Lower leg skin (tissue), 4 donors: ENCODE measurements at places on chromosomes 1 and 21. TPM values are rescaled to one million over a fixed set of nuclear protein-coding genes. Genes with fewer than 3 reads are reported as not detected.

The CCDC27 gene
- not detected for total RNA-seq

The EPHA10 gene
- total RNA-seq = 0.37 TPM

The MYOG gene
- not detected for total RNA-seq

The CD2 gene
- total RNA-seq = 0.78 TPM

The C1orf94 gene
- not detected for total RNA-seq

The LCE1C gene
- 2,401 TPM for total RNA-seq

The C4BPA gene
- not detected for total RNA-seq

The PLEKHN1 gene
- total RNA-seq = 45.4 TPM

The KCND3 gene
- 10.5 TPM for total RNA-seq

The OR2L13 gene
- total RNA-seq = not detected

The TFF3 gene
- total RNA-seq = 9.2 TPM

The PLPPR4 gene
- 1.6 TPM for total RNA-seq

The KRTAP19-5 gene
- not detected for total RNA-seq

The VWA5B1 gene
- not detected for total RNA-seq

The PCP4 gene
- 5.8 TPM for total RNA-seq

The LCE1E gene
- total RNA-seq = 91.9 TPM

The GUCA2A gene
- not detected for total RNA-seq

The LRRC38 gene
- total RNA-seq = 2.4 TPM

The CA6 gene
- 17.8 TPM for total RNA-seq

The TGFBR3 gene
- 106 TPM for total RNA-seq

The HECTD3 gene
- 97.5 TPM for total RNA-seq

The SPATA1 gene
- not detected for total RNA-seq

The EPHA8 gene
- not detected for total RNA-seq

The SPATA45 gene
- not detected for total RNA-seq

The CLEC20A gene
- not detected for total RNA-seq

The MPZ gene
- 0.84 TPM for total RNA-seq

The RGS8 gene
- not detected for total RNA-seq

The TNFSF18 gene
- total RNA-seq = 0.10 TPM

The KCNQ4 gene
- 2.2 TPM for total RNA-seq

The CCDC190 gene
- total RNA-seq = not detected
